C1 segment of cervical spinal cord (tissue), 14 donors: ENCODE measurements at places on chromosomes 1 and 21.

GRCh38 chr1:43522776-43523480 lies 7.8 kb upstream of the PTPRF start:
- no peak for DNase-seq

GRCh38 chr1:168803806-168804510 lies 75.0 kb upstream of the DPT start:
- no peak for DNase-seq

DNA sequence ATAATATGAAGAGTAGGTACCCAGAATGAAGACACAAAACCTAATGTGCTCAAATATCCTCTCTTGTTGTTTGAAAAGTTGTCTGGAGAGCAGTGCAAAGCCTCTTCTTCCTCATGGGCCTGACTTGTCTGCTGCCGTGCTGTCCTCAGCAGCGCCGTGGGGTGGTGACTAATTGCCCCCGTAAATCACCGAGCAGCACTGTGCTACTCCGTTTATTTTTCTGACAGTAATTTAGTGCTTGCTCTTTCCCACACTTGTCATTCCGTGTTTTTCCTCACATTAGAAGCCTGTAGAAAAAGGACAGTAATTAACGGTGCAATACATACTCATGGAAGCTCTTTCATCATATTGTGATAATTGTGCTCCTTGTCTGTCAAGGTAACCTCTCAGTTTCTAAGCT lies 114.8 kb upstream of the BARHL2 start:
- DNase-seq = no peak

DNA sequence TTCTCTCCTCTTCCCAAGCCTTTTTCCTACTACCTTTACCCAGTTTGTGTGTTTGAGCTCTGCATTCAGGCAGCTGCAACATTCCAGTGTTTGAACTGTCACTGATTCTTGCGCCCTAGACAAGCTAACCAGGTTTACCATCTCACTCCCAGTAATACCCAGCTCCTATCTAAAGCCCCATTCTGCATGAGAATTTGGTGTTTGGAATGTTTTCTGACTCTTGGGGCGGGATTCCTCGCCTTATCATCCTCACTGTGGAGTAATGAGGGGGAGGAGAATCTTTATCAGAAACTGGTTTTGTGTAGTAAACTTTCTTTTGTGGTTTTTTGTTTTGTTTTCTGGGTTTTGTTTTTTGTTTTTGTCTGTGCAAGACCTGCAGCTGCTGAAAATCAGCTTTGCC lies 36.5 kb downstream of the NCF2 start:
- DNase-seq = no peak

GRCh38 chr1:101115112-101115511 lies 89.5 kb upstream of the DPH5 start:
- no peak for DNase-seq

GRCh38 chr1:183191833-183192232 lies 5.8 kb downstream of the LAMC2 start:
- DNase-seq = no peak

GRCh38 chr1:216566641-216567205 lies 143.5 kb upstream of the USH2A start:
- DNase-seq = no peak

- DNase-seq = no peak
Observed at GRCh38 chr1:8251635-8252034, 66.3 kb upstream of the SLC45A1 start.

DNA sequence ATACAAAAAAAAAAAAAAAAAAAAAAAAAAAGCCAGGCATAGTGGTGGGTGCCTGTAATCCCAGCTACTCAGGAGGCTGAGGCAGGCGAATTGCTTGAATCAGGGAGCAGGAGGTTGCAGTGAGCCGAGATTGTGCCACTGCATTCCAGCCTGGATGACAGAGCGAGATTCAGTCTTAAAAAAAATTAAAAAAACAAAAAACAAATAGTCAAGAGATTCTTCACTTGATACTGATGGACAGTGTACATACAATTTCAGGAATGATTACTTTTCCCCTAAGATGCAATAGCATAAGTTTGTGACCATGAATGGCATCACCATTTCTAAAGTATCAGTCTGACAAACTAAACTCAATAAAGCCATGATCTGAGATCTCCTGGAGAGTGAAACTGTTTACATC lies 60.8 kb upstream of the IVNS1ABP start:
- DNase-seq = no peak

DNA sequence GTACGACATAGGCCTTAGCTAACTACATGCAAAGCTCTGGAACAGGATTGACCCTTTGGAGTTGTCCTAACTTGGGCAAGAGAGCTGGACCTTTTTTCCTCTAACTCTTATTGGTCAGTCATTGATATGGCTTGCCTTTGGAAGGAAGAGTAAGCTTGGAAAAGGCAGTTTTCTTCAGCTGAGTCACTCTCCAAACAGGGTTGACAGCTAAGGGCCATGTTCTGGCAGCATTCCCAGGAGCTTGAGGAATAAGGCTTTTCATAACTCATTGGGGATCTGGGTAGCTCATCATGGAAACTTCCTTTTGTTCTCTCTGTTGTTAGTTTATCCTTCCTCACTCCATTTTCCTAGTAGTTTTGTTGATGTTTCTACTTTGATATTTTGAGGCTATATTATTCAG lies 14.5 kb upstream of the ERRFI1 start:
- no peak for DNase-seq

DNA sequence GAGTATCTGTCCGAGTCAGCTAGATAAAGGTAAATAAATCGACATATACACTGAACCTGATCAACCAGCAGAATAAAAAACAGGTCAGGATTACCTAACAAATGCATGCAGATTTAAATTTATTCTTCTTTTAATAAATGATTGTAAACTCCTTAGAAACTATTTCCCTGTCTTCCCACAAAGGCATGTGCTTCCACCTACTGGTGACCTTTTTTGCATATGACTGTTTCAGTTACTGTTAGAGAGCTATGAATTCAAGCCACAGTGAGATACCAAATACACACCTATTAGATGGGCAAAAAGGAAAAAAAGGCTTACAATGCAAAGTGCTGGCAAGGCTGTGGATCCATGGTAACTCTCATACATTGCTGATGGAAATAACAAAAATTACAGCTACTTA lies 957.4 kb upstream of the NCAM2 start:
- no peak for DNase-seq

DNA sequence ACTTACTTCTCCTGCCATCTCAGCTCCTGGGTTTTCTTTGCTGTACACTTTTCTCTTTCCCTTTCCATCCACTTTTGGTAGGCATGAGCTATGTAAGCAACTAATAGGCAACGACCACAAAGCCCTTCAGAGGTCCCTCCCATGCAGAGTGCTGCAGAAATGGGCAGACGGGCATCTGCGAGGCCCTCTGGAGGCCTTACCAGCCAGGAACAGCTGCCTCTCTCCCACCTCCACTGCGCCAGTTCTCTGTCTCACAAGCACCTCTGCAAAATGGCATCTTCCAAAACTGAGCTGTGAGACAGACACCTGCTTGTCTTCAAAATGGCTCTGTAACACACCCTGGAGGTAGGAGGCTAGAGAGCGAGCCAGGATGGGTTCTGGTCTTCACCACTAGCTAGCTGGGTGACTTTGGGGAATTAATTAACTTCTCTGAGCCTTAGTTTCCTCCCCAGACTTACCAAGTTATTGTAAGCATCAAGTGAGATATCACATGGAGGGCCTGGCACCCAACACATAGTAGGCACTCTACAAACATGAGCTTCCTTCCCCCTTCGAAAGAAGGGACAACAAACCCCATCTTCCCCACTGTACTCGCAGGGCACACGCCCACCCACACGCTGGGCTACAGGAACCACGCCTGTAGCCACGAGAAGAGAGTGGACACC lies 62.0 kb downstream of the BCAR3 start:
- no peak for DNase-seq

DNA sequence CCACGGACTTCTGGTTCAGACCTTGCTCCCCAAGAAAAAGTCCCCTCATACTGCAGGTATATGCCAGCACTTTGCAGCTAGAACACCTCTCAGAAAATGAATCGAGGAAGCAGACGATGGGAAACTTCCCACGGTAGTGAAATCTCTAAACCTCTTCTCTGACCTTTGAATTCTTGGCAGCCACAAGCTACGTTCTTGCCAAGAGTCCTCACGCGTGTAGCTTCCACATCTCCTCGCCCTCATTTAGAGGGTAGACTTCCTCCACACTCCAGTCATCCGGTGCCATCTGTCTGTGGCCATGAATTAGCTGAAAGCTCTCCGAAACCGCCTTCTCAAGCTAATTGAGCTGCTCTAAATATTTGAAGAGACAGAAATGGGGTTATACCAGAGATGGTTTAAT lies 127.8 kb downstream of the RGS7 start:
- no peak for DNase-seq

DNA sequence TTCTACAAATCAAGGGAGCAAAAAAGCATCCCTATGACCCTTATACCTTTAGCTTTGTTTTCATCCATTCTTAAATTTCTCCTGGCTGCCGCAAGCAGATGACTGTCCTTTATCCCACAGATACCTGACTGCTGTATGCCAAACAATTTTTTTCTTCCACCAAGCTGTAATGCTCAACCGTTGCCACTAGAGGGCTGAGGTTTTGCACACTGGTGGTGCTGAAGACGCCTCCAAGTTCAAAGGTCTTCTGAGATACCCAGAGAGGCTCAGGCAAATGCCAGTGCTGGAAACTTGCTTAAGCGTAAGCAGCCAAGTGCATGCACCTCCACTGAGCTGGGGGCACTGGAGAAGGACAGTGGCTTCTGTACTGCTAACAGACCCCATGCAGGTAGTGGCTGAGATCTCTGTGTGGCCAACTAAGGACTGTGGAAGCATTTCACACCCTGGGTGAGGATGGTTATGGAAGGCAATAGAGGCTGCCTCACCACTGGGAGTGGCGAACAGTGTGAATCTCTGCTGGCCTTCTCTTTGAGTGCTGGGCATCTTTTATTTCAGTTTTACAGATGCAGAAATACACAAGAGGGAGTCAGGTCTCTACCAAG lies 28.5 kb downstream of the CNIH3 start:
- no peak for DNase-seq

- no peak for DNase-seq
Observed at GRCh38 chr21:21102896-21103295, 104.7 kb downstream of the NCAM2 start.

DNA sequence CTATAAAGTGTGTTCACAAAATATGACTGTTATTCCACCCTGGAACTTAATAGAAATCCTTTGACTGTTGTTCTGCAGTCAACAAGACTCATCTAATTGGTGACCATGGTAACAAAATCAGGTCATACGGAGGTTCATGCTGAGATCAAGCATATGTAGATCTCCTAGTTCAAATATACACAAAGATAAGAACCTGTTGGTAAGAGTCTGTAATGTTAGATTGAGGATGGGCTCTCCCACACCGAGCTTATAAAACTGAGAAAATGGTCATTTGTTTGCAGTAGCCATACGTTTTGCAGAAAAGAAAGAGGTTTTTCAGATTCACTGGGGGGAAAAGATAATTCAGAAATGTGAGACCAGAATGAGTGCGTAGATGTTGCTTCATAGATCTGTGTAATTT lies 468.1 kb downstream of the RPS6KC1 start:
- DNase-seq = no peak

GRCh38 chr1:173392895-173393658 lies 84.1 kb upstream of the PRDX6 start:
- DNase-seq = no peak

GRCh38 chr21:37414292-37415253 lies 48.0 kb downstream of the DYRK1A start:
- no peak for DNase-seq

DNA sequence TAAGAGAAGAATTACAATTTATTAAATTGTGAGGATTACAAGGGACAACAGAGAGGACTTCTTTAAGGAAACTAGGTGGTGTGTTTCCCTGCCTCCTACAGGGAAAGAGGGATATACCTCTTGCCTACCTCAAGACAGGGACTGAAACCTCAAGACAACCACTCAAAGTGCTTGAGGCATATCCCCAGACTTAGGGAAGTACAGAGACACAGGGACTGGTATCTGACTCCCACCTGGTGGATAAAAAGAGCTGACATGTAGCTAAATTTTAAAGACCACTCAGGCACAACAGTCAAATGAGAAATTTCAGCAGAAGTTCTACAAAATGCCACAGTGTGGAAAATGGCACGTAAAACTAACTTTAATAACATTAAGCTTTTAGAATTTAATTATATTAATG lies 21.3 kb downstream of the DENND2C start:
- no peak for DNase-seq
